Activated naive CD8-positive, alpha-beta T cell treated with anti-CD3 and anti-CD28 coated beads for 36 hours (primary cell): ENCODE measurements at places on chromosomes 1 and 21. TPM values are rescaled to one million over a fixed set of nuclear protein-coding genes. Genes with fewer than 3 reads are reported as not detected.

ANGPTL3 gene
- total RNA-seq: not detected

DISC1 gene
- 1.7 TPM for total RNA-seq

- DNase-seq: no peak
Measured at GRCh38 chr1:53888681-53889080, 916 bp downstream of the YIPF1 start.

DNA sequence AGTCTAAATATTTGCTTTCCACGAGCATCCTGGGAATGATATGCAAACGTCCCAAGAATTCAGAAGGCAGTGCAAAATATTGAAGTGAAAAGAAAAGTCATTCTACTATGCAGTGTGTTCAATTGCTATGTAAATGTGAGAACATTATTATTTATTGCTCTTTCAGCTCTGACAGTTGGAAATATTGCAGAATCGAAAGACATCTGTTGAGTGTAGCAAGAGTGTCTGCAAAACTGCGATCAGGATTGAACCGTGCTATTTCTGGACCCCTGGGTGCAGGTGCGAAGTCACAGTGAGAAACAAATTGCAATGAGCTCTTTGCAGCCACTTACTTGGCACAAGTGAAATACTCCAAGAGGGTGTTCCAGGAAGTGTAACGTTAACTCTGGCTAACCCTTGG lies 566.4 kb downstream of the AJAP1 start:
- DNase-seq: no peak

ADORA1 gene
- total RNA-seq: not detected

GLIS1 gene
- not detected for total RNA-seq
